ENCODE measurements at places on chromosomes 16 and 17.

DNA sequence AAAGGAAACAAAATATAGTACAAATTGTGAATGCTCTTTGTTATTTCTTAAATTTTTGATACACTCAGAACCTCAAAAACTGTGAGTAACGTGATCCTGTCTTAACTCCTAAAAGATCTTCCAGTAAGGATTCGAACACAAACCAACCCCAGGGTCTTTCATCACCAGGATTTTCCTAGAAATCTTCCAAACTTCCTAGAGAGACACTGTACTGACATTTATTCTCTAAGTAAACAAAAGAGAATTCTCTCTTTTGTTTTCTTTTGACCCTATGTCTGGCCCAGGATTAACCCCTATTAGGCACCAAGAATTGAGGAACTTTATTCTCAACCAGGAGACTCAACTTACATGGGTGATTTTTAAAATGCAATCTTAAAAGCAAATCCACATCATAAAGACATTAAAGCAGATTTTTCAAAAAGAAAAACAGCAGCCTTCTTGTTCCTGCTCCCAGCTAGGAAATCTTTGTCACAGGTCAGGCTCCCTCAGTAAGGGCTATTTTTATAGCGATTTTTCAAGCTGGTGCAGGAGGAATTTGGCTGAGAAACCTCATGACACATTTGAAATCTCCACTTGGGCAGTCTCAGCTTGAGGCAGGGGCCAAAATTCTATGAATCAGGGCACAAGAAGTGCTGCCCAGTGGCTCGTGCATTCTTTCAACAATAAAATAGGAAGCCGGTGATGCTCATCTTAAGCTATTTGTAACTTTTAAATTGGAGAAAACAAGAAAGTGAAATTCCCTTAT lies 6.2 kb upstream of the SMG1 start:
- H3K4me3 ChIP-seq, result no peak overlapping the region
- no peaks in the 10 kb centered on the region for H3K36me3 ChIP-seq
- H3K27me3 ChIP-seq, result no peaks in the 10 kb centered on the region
- H3K4me1 ChIP-seq, result peaks cover 9% of the 10 kb centered on the region

- peaks cover 97% of the 10 kb centered on the region for H3K36me3 ChIP-seq
- H3K27me3 ChIP-seq, result no peaks in the 10 kb centered on the region
- H3K4me1 ChIP-seq, result no peaks in the 10 kb centered on the region
- H3K27ac ChIP-seq, result no peak overlapping the region
- no peak overlapping the region for H3K4me3 ChIP-seq
Measured at GRCh38 chr16:70331588-70332358, 14.9 kb upstream of the DDX19A start.

- peaks cover 33% of the 10 kb centered on the region for H3K4me1 ChIP-seq
- H3K27ac ChIP-seq, result peak within 1 kb of the TSS; percentile 85
- H3K27me3 ChIP-seq, result peaks cover 54% of the 10 kb centered on the region
- peak within 1 kb of the TSS; percentile 60 for H3K4me3 ChIP-seq
- peak; percentile 86 for DNase-seq
Measured at GRCh38 chr17:61399131-61400065, at the start of gene TBX2. TSS of gene TBX2 (plus strand) at chr17:61399843. CDS start at chr17:61400177, 334 bp downstream.

DNA sequence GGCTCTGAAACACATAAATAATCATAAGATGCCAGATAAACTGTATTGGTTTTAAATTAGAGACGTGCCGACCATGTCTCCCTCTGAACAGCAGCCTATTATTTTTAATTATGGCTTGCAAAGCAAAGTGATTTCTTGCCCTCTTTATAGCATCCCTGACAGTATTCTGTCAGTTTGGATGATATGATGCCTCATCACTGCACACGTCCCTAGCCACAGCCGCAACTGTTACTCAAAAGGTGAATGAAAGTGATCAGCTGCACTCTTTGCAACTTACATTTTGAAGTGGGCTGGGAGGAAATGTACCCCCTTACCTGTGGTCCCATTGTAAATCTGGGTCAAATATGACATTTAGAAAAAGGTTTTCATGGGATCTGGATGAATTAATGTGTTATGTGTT lies 389.9 kb downstream of the MAF start:
- no peak for DNase-seq
- H3K4me1 ChIP-seq, result no peaks in the 10 kb centered on the region
- H3K27me3 ChIP-seq, result no peaks in the 10 kb centered on the region
- H3K4me3 ChIP-seq, result no peak overlapping the region
- H3K27ac ChIP-seq, result no peak overlapping the region

DNA sequence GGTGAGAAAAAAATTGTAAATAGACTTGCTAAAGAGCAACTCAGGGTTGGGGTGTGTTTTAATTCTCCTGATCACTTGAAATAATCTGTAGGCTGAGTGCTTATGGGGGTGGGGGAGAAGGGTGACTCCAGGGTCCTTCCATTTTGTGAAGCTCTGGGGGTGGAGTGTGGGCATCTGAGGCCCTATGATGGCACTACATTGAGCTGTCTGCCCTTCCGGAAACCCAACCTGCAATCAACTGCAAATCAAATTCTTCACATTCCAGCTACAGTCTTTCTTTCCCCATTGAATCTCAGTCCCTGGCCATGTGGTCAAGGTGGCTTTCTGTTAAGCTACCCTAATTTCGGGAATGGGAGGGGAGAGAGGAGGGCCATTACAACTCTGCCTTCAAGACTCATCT lies 6.0 kb upstream of the CDC6 start:
- H3K4me1 ChIP-seq, result peaks cover 14% of the 10 kb centered on the region
- no peaks in the 10 kb centered on the region for H3K27me3 ChIP-seq
- H3K36me3 ChIP-seq, result peaks cover 18% of the 10 kb centered on the region
- no peak for DNase-seq
- H3K4me3 ChIP-seq, result no peak overlapping the region

DNA sequence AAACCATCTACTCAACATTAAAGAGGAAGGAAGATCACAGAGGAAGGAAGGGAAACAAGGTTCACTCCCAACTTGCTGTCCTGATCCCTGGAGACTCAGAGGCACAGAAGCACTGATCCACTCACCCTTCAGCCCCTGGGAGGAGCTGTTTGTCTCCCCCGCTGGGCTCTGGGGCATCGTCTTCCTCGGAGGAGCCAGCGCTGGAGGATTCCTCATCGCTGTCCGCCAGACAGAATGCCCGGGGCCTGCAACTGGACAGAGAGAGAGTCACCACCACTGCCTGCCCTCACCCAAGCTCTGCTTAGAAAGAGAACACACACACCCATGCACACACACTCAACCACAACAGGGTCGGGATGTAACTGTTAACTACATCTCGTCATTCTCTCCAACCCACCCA lies 24.8 kb upstream of the ERN1 start:
- peaks cover 93% of the 10 kb centered on the region for H3K4me1 ChIP-seq
- H3K36me3 ChIP-seq, result peaks cover 14% of the 10 kb centered on the region
- H3K27ac ChIP-seq, result peak overlapping the region; percentile 94
- DNase-seq, result no peak
- no peak overlapping the region for H3K4me3 ChIP-seq
- H3K27me3 ChIP-seq, result no peaks in the 10 kb centered on the region

GRCh38 chr17:60327134-60327900 lies 64.6 kb downstream of the USP32 start:
- H3K4me1 ChIP-seq, result no peaks in the 10 kb centered on the region
- DNase-seq, result no peak
- H3K4me3 ChIP-seq, result no peak overlapping the region
- no peaks in the 10 kb centered on the region for H3K36me3 ChIP-seq
- no peak overlapping the region for H3K27ac ChIP-seq

GRCh38 chr17:48198950-48199541 lies 91.5 kb downstream of the SNX11 start:
- no peaks in the 10 kb centered on the region for H3K4me1 ChIP-seq
- H3K27ac ChIP-seq, result no peak overlapping the region
- H3K27me3 ChIP-seq, result no peaks in the 10 kb centered on the region
- H3K4me3 ChIP-seq, result no peak overlapping the region

- no peak for DNase-seq
- no peak overlapping the region for H3K27ac ChIP-seq
- H3K27me3 ChIP-seq, result no peaks in the 10 kb centered on the region
- no peak overlapping the region for H3K4me3 ChIP-seq
Measured at GRCh38 chr17:5825717-5826330, 241.5 kb upstream of the NLRP1 start.

- H3K27ac ChIP-seq, result no peak overlapping the region
- no peaks in the 10 kb centered on the region for H3K27me3 ChIP-seq
- DNase-seq, result no peak
- H3K36me3 ChIP-seq, result peaks cover 5% of the 10 kb centered on the region
- no peaks in the 10 kb centered on the region for H3K4me1 ChIP-seq
Measured at GRCh38 chr17:21146362-21147015, 19.7 kb downstream of the DHRS7B start.

DNA sequence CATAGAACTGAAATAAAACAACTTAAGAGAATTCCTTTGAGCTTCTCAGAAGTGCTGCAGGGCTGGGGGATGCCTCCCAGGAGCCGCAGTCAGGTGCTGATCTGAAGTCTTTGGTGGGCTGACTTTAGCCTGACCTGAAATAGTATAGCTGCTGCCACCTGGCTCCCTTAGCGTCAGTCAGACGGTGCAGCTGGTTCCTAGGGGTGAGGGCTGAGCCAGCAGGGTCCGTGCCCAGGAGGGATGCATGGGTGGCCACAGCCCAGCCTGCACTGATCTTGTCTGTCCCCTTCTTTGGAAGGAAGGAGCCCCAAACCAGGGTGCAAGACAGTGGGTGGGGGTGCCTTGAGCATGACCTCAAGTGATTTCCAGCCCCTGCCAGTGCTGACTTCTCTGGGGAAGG lies 11.5 kb downstream of the MAPT start:
- peaks cover 11% of the 10 kb centered on the region for H3K4me1 ChIP-seq
- no peak overlapping the region for H3K27ac ChIP-seq
- DNase-seq, result no peak
- no peaks in the 10 kb centered on the region for H3K36me3 ChIP-seq
- no peak overlapping the region for H3K4me3 ChIP-seq

DNA sequence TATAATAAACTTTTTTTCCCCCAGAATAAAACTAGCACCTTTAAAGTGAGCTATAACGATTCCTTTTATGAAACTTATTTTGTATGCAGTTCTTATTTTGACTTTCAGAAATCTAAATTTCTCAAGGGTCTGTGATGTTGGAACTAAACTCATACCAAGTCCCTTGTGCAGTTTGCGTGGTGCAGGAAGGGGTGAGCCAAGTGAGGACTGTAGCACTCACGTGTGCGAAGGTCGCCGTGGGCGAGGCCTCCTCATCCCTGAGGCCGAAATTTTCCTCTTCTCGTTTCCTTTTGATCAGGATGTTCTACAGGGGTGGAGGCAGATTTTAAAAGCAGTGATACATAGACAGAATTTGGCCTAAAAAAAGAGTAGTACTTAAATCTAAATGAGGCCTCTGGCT lies 73.7 kb downstream of the RPTOR start:
- H3K27ac ChIP-seq, result no peak overlapping the region
- peaks cover 4% of the 10 kb centered on the region for H3K4me1 ChIP-seq
- DNase-seq, result no peak
- no peaks in the 10 kb centered on the region for H3K36me3 ChIP-seq
- H3K4me3 ChIP-seq, result no peak overlapping the region

DNA sequence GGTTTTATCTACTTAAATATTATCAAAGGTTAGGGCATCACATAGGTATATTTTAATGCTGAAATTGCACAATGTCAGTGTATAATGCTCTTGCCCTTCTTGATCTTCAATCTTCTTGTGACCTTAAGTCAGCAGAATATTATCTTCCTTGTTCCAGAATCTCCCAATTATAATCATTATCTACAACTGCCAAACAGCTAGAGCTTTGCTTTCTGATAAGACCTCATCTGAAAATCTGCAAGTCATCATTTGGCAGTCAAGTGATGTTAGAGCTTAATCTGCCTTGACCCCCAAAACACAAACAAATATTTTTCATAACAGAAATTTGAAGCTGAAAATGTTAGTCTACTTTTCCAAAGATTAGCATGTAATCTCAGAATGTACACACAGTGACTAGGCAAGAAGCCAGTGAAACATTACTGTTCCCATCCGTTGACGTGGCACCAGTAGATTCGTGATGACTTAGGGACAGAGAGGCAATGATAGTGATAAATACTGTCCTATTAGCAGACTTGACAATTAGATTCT lies 19.8 kb downstream of the REXO5 start:
- no peak overlapping the region for H3K4me3 ChIP-seq
- H3K27me3 ChIP-seq, result no peaks in the 10 kb centered on the region
- no peak for DNase-seq
- H3K4me1 ChIP-seq, result no peaks in the 10 kb centered on the region

- H3K27me3 ChIP-seq, result no peaks in the 10 kb centered on the region
- DNase-seq, result no peak
- no peaks in the 10 kb centered on the region for H3K4me1 ChIP-seq
- H3K36me3 ChIP-seq, result no peaks in the 10 kb centered on the region
Measured at GRCh38 chr16:85882181-85882810, 16.7 kb upstream of the IRF8 start.

- peak; percentile 91 for DNase-seq
- peaks cover 16% of the 10 kb centered on the region for H3K27me3 ChIP-seq
- peak overlapping the region; percentile 43 for H3K4me3 ChIP-seq
- H3K27ac ChIP-seq, result peak overlapping the region; percentile 47
- no peaks in the 10 kb centered on the region for H3K36me3 ChIP-seq
- no peaks in the 10 kb centered on the region for H3K4me1 ChIP-seq
Measured at GRCh38 chr16:27109666-27110523, 43.2 kb downstream of the C16orf82 start.

DNA sequence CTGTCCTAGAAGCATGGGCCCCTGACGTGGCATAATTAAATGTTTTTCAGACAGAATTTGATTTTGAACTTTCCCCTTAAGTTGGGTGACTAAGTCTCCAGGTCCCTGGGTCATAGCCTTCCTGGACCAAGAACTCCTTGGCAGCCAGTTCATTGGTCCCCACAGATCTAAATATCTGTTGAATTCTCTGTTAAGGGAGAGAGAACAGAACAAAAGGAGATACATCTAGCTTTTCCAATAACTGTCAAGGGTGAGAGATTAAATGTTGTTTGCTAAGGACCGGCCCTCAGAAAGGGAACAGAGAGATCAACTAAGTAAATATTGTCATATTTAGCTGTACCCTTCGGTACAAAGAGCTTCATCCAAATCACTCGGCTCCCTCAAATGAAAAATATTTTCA lies 78.2 kb upstream of the NOL11 start:
- H3K36me3 ChIP-seq, result no peaks in the 10 kb centered on the region
- no peaks in the 10 kb centered on the region for H3K4me1 ChIP-seq
- DNase-seq, result no peak
- no peaks in the 10 kb centered on the region for H3K27me3 ChIP-seq
- peak overlapping the region; percentile 42 for H3K27ac ChIP-seq

DNA sequence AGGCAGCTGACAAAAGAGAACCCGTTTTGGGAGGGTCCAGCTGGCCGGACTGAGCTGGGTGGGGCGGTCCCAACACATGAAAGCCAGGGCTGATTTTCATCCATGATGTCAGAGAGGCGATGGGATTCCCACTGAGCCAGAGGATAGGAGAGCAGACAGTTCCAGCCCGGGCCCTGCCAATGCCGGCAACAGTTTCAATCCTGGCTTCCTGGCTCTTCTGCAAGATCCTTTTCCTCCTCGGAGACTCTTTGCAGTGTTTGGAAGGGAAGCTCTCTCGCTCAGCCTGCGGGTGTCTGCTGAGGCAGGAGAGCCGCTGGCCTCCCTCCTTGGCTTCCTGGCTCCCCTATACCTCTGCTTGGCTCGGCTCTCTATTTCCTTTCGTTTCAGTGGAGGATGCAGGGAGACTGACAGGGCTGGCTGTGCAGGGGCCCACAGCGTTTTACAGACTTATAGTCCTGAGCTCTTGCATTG lies 145.5 kb upstream of the SOX9 start:
- peak; percentile 67 for DNase-seq
- H3K27ac ChIP-seq, result peak overlapping the region; percentile 50
- no peaks in the 10 kb centered on the region for H3K36me3 ChIP-seq
- no peaks in the 10 kb centered on the region for H3K27me3 ChIP-seq
- H3K4me3 ChIP-seq, result no peak overlapping the region

- no peak overlapping the region for H3K27ac ChIP-seq
- no peaks in the 10 kb centered on the region for H3K4me1 ChIP-seq
- no peak overlapping the region for H3K4me3 ChIP-seq
- no peaks in the 10 kb centered on the region for H3K36me3 ChIP-seq
Measured at GRCh38 chr16:51949282-51949681, 597.7 kb downstream of the TOX3 start.

- no peaks in the 10 kb centered on the region for H3K27me3 ChIP-seq
- H3K27ac ChIP-seq, result no peak overlapping the region
- no peaks in the 10 kb centered on the region for H3K4me1 ChIP-seq
Measured at GRCh38 chr16:55982597-55982996, 107.4 kb upstream of the CES5A start.
